ENCODE measurements at places on chromosomes 7 and 10.

- DNase-seq: no peak
These were observed 10.3 kb downstream of the TBL2 start for GRCh38 chr7:73567846-73568685.

DNA sequence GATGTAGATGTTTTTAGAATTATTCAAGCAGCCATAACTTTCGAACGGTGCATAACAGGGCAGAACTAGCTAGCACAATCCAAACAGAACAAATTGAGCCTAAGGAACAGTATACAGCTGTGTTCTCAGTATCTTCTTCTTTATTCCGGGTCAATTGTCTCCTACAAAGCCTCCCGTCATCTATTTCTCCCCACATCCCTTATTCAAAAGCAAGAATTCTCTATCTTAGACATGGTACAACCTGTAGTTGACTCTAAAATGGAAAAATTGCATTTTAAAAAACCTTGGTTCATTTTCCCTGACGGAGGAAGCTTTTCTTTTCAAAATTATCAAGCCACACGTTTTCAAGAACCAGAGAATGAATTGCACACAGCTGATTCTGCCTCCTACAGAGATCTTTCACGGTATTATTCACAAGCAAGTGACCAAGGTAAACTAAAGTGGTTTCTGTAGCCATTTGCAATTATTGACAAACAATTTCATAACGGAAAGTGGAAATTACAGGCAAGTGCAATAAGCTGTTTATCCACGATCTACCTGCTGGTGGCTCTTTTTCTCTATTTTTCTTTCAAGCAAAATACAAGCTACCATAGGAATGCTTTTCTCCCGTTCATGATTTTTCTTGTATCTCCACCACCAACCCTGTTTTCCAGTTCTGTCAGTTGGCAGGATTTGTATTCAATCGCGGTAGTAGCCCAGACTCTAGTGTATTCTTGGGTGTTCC lies 2.3 kb downstream of the GRM8 start:
- no peak for DNase-seq

DNA sequence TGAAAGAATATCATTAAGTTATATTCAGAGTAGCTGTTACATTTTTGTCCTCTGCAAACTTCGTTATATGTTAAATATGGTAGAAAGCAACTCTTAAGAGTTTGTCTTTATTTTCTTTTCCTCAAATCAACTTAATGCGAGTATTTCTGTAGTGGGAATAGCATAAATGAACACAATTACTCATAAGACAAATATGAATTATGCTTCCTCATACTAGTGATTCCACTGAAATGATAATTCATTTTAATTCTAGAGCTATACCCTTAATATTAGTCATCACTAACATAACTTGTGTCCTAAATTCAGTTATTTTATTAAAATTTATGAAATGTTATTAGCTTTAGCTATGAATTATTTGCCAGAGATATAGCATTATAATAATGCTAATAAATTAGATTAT lies 820.6 kb upstream of the KCND2 start:
- no peak for DNase-seq

DNA sequence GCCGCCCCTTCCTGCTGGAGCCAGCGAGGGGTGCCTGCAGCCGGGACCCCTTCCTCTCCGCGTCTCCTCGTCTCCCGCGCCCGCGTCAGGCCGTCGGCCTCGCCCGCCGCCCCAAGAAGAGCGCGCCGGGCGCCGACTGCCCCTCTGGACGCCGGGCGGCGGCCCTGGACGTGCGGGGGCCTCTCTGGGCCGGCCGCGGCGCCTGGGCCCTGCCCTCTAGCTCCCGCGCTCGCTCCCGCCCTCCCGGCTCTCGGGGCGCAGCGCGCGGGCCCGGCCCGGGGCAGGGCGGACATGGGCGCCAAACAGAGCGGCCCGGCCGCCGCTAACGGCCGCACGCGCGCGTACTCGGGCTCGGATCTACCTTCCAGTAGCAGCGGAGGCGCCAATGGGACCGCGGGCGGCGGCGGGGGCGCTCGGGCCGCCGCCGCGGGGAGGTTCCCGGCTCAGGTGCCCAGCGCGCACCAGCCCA lies 704 bp downstream of the ZNRF2 start:
- DNase-seq: no peak

- DNase-seq: no peak
These were observed 4.4 kb downstream of the MSRB2 start for GRCh38 chr10:23099816-23100215.

DNA sequence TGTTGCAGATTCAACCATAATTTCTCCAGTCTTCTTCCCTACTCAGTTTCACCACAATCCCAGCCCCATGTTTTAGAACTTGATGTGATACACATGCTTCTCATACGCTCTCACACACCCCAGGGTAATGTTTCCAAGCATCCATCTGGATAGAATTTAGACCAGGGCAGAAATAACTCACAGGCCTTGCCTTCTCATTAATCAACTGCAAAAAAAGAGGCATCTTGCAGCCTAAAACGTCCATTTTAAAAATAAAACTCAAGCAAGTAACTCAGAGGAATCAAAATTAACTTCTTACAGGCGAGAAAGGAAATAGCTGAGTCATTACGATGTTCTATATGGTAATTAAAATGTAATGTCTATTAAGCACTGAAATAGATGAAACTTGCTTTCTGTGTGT lies 127.2 kb upstream of the RSU1 start:
- no peak for DNase-seq

DNA sequence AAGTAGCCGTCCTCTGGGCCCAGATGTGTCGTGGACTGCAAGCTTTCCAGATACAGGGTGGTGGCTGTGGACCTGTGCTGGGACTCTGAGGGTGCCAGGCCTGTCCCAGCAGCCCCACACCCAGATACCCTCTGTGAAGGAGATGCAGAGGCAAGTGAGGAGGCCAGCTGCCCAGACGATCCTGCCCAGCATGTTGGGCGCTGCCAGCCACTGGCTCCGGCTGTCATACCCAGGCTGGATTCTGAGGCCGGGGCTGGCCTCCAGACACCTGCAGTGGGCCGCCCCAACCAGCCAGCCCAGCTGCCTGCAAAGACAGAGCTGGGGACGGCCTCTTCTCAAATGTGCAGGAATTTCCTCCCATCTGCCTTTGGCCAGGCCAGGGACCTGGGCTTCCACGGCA lies 39.1 kb upstream of the EBF3 start:
- DNase-seq: no peak

- DNase-seq: no peak
These were observed 60.6 kb upstream of the DNAAF5 start for GRCh38 chr7:665736-666453.

DNA sequence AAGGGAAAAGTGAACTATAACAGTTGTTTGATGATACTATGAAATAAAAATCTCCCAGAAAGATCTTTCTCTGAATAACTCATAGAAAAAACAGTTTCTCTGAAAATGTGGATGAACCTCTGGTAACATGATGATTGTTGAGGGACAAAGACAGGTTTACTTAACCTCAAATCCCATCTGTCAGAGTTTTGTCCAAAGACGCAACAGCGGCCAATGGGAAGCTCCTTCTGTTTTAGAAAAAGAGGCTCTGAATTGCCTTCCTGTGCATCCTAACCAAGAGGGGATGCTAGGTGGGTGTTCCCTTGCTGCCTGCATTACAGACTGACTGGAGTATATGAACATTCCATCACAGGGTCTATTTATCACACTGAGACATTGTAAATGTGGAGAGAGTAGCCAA lies 8.9 kb upstream of the HYCC1 start:
- DNase-seq: no peak

DNA sequence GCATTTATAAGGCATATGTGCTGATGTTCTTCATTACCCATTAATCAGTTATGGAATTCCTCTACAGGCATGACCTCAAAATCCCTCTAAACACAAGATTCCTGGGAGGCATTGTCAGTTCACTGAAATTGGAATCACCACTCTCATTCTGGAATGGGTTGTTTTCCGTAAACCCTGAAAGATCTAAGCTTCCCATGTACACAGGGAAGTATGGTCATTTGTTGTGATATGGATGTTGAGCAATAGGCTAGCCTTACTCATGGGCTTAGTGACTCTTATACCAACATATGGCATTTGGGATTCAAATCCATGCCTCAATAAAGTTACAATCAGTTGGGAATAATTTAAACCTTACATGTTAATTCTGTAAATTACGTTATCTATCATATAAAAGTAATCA lies 258.0 kb downstream of the XPNPEP1 start:
- no peak for DNase-seq

- no peak for DNase-seq
These were observed 432.9 kb downstream of the DNAJB6 start for GRCh38 chr7:157769526-157770215.

- no peak for DNase-seq
These were observed 16.8 kb upstream of the DNAH11 start for GRCh38 chr7:21526007-21526406.

DNA sequence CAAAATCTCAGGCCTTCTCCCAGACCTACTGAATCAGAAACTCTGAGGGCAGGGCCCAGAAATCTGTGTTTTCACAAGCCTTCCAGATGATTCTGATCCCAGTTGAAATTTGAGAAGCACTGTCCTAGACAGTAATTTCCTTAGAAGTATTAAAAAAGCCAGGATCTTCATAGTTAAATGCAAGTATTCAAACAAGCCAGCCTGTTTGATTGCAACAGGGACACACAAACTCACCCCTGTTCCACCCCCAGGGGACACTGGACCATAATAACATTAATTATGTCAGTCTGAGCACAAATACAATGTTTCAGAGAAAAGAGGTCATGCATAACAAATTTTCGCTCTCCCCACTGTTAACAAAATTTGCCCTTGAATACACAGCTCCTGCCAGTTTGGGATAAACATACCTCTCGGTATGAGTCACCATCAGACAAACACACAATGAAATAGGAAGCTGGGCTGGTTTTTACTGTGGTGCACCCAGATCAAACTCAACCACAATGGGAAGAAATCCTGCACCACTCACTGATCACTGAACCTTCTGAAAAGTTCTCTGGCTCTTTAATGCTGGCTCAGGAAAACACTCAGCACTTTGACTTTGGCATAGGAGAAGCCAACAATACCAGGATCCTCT lies 34.3 kb downstream of the ABLIM1 start:
- DNase-seq: no peak

DNA sequence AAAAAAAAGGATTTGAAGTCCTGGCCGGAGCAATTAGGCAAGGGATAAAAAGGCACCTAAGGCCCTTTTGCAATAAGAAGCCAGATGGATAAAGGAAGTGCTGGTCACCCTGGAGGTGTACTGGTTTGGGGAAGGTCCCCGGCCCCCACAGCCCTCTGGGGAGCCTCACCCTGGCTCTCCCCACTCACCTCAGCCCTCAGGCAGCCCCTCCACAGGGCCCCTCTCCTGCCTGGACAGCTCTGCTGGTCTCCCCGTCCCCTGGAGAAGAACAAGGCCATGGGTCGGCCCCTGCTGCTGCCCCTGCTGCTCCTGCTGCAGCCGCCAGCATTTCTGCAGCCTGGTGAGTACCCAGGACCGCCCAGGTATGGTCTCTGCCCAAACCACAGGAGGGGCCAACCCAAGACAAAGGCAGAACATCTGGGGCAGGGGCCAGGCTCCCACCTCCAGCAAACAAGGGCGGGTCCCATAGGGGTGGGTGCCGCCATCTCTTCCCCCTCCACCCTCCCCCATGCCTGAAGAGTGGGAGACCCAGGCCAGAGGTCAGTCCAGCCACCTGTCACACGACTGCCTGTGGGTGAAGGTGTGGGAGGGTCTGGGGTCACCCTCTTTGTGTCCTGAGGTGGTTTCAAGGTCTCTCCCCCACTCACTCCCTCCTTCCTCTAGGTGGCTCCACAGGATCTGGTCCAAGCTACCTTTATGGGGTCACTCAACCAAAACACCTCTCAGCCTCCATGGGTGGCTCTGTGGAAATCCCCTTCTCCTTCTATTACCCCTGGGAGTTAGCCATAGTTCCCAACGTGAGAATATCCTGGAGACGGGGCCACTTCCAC lies at the start of gene PILRB:
TSS of gene PILRB (plus strand) at position 91 of the 830 bp plus-strand sequence. CDS start at position 277, 186 bp downstream.
- no peak for DNase-seq

DNA sequence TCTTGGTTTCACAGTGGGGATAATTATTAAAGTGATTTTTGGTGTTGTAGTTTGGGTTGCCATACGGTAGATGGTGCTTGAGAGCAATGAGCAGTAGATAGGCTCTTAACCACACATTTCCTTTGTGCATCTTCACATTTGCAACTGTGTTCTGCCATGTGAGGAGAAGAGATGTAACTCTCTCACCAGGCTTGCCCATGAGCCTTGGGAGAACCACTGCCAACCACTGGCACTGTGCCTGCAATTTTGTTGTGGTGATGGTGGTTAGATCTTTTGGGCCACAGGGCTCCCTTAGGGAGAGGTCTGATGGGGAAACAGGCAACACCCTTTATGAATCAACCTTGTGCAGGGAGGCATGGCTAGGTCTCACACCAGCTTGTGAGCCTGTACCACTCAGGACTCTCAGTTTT lies 204.3 kb downstream of the CCDC7 start:
- DNase-seq: no peak

DNA sequence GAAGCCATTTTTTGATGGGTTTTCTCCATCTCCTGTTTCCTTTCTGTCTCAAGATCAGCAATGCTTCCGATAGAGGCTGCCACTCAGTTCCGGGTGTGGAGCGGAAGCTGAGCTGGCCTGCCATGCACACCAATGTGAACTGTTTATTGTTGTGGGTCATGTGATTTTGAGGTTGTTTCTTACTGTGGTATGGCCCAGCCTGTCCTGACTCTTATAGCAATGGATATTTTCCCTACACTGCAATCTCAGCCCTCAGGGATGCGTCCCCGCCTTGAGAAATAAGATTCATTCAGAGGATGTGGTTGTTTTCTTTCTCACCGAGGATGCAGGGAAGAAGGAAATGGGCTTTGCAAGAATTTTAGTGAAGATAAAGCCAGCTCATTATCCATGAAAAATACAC lies 134.7 kb downstream of the PFKFB3 start:
- DNase-seq: no peak

- no peak for DNase-seq
These were observed 95.3 kb downstream of the SEM1 start for GRCh38 chr7:96614154-96614867.

DNA sequence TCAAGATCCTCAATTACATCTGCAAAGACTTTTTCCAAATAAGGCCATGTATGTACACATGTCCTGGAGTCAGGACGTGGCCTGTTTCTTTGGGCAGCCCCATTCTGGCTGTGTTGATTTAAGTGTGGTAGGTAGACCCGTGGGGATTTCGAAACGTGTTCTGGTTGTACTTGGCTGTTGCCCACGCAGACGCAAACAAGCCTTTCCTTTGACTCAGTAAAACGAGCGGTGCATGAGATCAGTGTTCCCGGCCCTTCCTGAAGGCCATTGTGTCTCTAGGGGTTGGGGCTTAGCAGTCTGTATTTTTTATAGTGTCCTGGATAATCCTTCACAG lies 64.8 kb upstream of the DNAJB6 start:
- DNase-seq: no peak

GRCh38 chr10:117551330-117552155 lies 9.0 kb downstream of the EMX2 start:
- no peak for DNase-seq

GRCh38 chr7:7434329-7434728 lies 101.3 kb downstream of the COL28A1 start:
- DNase-seq: no peak

- no peak for DNase-seq
These were observed 14.5 kb downstream of the NUDT5 start for GRCh38 chr10:12181065-12181775.

Data from GM12891 (cell line).